ENCODE measurements at places on chromosomes 1 and 21.

GRCh38 chr1:44619261-44619900, 54.9 kb downstream of the TMEM53 start:
- peak; percentile 56 for DNase-seq

DNA sequence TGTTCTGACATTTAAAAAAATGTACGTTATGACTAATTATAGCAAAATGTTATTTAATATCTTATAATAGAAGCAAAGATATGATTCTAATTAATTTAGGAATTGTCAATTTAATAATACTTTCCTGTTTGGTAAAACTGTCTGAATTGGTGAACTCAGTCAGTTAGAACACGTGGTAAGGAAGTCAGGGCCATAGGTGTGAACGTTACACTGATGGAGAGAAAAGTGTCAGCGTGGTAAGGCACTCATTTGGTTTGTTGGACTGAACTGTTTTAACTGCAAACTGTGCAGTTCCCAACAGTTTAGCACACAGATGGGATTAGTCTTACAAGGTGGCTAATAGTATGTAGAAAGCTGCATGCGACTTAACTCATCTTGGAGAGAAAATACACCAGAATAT, 102.9 kb downstream of the EPB41 start:
- DNase-seq: no peak

DNA sequence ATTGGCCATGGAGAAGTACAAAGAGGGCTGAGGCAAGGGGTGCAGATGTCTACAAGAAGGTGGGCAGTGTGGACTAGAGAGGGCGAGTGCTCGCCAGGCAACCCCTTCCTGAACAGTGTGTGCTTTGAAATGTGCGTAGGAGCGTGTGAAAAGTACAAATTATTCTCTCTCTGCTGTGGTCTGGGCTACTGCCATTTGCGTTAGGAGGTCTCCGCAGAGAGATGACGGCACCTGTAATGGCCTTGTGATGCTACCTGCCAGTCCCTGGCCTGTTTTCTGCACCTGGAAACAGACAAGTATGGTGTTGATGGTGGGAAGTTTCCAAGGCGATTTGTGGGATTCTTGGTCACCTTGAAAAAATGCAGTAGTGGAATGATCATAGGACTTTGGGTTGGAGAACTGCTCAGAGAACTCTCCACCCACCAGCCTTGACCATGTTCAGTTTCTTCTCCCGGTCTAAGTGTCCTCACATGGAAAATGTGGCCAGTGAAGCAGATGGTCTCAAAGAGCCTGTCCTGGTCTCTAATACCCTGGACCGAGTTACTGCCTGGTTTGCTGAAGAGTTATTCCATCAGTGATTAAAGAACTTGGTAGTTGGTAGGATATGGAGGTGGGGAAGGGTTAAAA, 74.5 kb downstream of the MRPS6 start:
- no peak for DNase-seq

DNA sequence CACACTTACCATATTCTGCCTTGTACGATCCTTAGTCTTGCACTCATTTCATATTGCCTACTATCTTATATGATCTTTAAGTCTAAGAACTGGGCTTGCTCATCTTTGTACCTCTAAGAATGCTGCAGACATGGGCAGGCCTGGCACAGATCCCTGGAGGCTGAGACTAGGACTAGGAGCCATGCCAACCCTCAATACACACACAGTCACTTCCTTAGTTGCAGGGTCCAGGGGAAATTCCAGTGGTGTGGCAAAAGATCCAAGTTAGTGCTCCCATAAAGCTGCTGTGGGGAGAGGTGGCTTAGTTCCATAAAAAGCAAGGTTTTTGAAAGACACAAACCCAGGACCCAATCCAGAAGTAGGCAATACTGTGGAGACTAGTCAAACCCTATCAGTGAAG, 59.9 kb downstream of the CYYR1 start:
- no peak for DNase-seq

DNA sequence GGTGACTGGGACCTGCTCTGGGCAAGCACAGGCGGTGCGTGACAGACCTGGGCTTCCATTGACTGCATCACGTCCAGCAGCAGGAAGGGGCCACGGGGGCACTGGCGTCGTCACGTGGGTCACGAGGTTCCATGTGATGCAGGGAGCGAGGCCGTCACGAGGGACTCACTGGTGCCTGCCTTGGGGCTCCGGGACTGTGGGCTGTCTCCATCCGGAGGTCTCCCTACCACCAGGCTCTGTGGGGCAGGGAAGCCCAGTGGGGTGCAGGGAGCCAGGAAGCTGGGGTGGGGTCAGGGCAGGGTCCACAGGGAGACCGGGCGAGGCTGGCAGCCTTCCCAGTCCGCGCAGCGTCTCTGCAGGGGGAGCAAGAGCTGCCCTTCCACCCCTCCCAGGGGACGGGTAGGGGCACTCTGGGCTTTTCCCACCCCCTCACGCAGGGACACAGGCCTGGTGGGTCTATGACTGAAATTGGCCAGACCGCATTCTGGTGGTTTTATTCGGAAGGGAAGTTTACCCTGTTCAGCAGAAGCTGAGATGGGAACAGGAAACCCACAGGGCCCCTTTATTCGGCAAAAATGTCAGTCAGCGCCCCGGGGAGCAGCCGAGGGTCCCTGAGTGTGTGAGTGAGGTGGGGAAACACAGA, 416 bp upstream of the TNFRSF14 start:
- DNase-seq: no peak

DNA sequence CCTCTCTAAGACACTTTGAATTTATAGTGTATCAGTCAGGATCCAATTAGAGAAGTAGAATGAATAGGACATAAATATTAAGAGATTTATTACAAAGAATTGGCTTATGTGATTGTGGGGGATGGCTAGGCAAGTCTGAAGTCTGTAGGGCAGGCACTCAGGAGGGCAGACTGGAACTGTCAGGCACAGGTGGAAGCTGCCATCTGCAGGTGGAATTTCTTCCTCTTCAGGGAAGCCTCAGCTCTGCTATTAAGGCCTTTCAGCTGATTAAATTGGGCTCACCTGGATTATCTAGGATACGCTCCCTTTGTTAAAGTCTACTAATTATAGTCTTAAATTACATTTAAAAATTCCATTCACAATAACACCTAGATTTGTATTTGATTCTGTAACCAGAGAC, 92.0 kb upstream of the HAO2 start:
- DNase-seq: no peak

GRCh38 chr1:25774921-25775771, 24.8 kb upstream of the SELENON start:
- peak; percentile 66 for DNase-seq

GRCh38 chr1:21212126-21212525, 35.4 kb upstream of the EIF4G3 start:
- no peak for DNase-seq

DNA sequence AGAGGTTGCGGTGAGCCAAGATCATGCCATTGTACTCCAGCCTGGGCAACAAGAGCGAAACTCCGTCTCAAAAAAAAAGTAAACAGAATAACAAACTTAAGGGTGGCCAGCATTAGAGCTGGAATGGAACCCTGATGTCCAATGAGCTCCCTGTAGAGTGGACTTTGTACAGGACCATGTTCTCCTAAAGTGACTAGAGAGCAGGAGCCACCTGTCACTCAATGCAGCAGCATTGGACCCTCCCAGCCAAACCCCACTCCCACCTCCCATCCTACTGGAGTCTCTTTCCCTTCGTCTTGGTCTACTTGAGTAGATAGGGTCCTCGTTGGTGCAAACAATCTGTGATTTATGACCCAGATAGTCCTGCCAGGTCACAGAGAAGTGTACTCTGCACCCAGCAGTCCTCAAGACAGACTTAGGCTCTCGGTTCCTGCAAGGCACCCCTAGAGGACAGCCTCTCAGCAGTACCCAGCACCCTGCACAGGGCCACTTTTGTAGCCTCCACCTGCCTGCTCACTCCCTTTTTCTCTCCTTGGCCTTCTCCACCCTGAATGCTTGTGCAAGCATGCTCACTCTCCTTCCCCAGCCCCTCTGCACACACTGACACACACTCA, 69.2 kb upstream of the ZNF281 start:
- no peak for DNase-seq

DNA sequence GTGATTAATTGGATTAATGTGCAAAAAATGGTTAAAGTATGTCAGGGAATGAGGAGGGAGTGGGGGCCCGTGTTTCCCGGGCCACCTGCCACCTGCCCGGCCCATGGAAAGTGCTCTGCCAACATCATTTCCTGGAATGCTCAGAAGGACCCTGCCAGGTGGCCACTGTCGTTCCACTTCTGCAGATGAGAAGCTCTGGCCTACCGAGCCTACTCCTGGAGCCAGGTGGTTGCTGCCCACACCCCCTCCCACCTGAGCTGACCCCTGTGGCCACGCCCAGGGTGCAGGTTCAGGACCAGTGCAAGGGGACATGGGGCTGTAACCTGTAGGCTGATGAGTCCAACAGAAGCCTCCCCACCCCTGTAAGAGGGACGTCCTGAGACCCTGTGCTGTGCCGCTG, 99.7 kb downstream of the PRDM16 start:
- no peak for DNase-seq

DNA sequence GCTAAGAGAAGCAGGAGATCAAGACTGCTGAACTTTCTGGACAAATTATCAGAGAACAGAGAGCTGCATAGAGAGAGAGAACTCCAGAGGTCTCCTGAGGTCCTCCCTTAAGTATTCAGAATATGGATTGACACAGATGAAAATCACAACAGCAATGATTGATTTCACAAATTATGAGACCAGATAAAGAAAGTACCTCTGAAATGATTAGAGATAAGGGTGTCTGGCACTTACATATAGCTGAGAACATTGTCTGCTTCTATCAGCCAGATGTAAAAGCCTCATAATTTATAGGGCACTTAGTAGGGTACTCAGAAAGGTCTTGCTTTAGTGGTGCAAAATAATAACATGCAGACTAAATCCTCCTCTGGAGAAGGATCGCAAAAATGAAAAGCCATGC, 1301.8 kb downstream of the BRINP3 start:
- no peak for DNase-seq

DNA sequence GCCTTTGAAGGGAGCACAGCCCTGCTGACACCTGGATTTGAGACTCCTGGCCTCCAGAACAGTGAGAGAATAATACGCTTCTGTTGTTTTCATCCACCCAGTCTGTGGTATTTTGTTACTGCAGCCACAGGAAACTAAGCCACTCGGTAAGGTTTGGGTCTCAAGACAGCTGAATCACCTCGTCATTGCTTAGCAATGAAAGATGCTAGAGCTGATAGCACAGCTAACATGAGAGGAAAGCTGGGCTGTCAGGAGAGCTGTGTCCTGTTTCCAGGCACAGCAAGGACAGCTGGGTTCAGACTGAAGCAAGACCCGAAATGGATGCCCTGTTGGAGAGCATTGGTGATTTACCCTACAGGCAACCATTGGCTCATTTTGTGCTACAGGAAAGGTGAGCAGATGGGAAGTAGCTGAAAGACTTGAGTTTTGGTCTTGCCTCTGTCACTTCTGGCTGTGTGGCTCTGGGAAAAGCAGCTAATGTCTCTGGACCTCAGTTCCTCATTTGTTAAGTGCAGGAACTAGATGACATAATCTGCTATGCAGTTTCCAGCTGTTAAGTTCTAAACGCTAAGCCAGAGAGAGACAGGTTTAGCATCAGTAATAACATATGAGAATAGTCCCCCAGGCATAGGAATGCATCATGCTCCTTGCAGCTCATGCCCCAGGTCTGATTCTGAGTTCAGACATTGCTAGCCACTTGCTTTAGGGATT, 58.0 kb downstream of the CLIC6 start:
- DNase-seq: no peak

DNA sequence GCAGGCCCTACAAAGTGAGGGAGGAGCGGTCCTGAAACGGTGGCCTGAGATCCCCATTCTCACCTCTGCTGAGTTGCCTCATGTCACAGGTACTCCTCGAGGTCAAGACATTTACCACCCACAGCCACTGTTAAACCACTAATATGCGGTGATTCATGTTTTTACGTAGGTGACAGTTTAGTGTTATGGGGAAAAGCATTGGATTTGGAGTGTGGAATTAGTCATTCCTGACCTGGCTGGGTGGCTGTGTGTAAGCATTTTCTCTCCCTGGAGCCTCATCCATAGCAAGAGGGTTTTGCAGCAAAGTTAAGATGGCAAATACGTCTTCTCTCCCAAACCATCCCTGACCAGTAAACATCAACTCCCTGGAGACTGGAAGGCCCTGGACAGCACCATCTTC, 57.8 kb upstream of the KCNJ6 start:
- DNase-seq: no peak

All from retina (tissue), 1 donor.